ENCODE measurements at places on chromosomes 1 and 21.

DNA sequence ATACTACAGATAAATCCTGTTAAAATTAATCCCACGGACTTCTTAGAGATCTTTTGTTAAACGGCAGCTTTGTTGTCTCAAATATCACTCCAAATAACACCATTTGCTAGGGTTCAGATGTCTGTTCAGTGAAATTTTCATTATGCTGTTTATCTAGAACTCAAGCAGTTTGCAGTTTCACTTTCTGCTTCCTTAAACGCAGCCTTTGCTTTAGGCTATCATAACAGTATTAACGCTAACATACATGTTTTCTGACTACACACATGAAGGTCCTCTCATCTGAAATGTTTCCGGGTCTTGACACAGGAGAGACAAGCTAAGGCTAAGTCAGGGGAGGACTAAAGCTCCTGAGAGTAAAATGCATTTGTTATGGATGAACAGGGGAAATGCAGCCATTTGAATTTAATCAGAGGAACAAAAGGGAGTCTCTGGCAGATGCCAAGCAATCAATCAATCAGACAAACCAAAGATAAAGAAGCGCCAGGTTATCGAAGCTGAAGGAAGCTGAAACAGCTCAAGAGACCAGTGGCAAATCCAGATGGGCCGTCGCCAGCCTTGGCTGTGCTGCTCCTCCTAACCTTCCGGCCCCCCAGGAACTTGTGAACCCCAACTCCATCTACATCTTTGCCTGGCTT lies 16.9 kb downstream of the CCSAP start:
- no peak for DNase-seq

- DNase-seq, result no peak
Observed at GRCh38 chr1:29972421-29973053, 736.2 kb downstream of the PTPRU start.

- DNase-seq, result no peak
Observed at GRCh38 chr1:153627715-153628626, at the start of gene S100A1. TSS of gene S100A1 (plus strand) at chr1:153628434. CDS start at chr1:153630522, 2,088 bp downstream.

DNA sequence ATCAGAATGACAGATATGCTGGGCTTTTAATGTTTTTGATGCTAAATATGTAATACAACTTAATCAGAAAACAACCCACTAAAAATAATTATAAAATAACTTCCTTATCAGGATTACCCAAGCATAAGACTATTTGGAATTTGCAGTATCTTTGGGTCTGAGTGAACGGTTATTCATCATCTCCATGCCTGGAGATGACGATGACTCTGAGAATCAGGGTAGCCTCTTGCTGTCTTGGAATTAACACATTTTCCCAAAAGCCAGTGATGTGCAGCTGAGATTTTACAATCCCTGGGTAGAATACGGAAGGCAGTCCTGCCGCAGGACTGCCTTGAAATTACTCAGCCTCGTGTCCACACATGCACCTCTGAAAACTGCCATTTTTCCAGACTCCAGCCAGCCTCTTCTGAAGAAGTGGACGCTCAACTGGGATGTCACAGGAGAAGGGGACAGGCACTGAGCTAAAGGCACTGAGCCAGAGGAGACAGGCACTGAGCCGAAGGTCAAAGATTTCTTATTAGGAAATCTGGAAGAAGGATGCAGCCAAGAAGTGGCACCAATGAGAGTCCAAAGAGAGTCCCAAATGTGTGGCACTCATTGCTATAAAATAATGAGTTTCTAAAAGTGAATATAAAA lies 85.5 kb downstream of the PGBD5 start:
- no peak for DNase-seq

DNA sequence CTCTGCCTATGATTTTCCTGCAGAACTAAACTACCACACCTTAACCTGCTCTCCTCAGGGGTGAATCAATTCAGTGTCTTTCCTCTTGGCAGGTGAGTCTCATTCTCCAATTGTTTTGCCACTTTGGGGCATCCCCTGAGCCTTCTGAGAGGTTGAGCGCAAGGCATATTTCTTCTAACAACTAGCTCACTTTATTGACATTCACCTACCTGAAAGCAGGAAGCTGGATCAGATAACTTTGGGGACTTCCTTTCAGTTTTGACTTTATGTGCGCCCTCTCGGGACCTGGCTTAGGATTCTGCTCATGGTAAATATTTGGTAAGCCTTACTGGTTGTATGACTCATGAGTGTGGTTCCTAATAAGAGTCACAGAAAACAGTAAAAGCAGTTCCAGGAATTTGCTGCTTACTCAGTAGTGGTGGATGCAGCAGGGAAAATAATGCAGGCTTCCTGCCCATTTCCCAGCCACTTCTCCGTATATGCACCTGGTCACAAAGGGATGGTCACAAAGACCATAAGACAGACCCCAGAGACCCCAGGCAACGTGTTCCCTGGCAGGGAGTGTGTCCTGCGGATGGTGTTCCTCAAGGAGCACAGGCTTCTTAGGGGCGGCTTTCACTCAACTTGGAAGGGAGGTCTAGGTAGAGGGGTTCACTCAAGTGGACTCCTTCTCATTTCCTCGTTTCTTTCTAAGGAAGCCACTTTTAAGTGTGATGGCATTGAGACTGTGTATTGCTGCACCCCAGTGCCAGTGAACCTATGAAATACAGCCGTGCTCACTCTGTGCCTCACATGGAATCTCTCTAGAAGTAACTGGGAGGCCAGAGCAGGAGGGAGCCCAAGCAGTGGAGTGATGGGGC lies 22.0 kb upstream of the BATF3 start:
- no peak for DNase-seq

DNA sequence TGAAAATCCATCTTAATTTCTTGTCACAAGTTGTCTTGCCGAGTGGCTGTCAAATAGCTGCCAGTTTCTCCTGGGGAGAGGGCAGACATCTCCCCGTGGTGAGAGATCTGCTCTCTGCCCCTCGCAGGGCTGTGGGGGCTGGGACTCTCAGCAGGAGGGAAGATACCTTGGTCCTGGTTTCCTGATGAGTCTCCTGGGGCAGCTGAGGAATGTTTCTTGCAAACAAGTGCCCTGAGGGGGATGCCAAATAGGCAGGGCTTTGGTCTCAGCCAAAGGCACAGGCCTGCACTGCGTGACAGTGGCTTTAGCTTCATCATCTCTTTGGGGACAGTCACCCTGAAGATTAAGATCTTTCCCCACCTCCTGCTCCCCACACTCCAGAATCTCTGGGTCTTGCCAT lies 40.9 kb downstream of the SYT6 start:
- no peak for DNase-seq

DNA sequence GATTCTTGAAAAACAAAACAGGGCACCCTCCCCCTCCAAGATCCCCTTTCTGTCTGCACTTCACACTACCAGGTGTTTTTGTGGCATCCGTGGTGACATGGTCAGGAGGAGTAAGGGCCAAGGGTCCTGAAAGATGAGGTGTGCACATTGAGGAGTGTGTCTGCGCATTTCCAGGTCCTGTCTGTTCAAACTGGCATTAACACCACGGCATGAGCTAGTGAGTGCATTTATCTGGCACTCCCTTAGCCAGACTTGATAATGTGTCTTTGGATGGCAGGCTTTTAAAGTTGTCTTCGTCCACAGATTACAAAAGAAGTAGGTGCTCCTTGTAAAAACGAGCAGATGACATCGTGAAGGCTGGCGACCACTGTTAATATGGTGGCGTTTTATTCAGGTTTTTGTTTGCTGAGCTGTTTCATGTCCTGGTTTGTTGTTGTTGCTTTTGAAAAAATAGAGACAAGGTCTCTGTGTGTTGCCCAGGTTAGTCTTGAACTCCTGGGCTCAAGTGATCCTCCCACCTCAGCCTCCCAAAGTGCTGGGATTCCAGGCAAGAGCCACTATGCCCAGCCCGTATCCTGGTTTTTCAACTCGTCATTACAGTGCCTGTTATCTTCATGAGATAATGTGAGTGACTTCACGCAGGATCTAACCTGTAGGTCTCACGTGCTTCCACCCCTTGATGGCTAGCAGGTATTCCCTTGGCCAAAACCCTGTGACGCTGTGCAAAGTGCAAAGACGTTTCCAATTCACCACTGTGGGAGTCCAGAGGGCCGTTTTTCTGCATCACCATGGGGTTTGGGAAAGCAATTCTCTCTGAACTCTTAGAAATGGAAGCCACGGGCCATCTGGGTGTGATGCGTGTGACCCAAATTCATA lies 4.2 kb downstream of the TMEM51 start:
- DNase-seq, result no peak

DNA sequence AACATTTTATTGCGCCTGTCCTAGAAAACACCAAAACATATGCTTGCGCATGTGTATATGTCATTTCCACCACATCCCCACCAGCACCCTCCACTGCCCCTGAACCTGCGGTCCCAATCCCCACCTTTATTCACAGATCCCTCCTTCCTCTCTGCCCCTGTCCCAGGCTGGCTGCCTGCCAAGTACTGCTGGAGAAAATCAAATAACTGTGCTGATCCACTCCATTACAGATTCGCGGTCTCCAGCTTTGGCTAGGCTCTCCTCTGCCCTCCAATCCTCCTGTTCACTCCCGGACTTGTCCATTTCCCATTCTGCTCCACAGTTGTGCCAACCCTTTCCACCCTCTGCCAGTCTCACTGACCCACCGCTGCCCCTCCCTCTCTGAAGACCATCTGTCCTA lies 59.3 kb upstream of the GJB5 start:
- no peak for DNase-seq

DNA sequence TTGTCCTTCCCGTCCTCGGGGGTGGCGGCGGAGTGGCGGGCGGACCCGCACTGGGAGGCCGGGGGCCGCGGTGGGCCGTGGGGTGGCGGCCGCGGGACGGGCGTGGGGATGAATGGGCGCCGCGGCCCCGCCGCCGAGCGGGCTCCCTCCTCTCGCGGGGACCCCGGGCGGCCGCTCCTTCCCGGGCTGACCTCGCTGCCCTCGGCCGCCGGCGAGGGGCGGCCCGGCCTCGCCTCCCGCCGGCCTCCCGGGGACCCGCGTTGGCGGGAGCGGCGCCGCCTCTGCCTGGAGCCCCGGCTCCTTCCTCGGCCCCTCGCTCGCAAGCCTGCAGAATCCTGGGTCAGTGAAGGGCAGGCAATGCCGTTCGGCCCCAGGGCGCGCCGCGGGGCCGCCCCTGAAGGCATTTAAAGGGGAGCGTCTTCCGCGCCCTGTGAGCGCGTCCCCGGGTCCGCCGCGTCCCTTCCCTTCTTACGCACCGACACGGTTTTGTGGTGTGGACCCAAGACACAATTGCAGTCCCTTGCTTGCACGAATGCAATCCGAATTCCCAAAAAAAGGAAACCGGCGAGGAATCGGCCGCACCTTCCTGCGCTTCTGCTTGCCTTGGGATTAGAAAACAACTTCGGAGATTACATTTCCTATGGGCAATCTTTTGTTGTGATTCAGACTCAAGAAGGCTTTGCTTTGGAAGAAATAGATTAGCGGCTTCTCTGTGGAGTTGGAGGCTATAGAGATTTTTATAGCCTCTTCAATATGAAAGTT lies 776 bp downstream of the ITSN1 start:
- peak; percentile 7 for DNase-seq

- no peak for DNase-seq
Observed at GRCh38 chr1:22608361-22608760, 28.1 kb upstream of the C1QA start.

DNA sequence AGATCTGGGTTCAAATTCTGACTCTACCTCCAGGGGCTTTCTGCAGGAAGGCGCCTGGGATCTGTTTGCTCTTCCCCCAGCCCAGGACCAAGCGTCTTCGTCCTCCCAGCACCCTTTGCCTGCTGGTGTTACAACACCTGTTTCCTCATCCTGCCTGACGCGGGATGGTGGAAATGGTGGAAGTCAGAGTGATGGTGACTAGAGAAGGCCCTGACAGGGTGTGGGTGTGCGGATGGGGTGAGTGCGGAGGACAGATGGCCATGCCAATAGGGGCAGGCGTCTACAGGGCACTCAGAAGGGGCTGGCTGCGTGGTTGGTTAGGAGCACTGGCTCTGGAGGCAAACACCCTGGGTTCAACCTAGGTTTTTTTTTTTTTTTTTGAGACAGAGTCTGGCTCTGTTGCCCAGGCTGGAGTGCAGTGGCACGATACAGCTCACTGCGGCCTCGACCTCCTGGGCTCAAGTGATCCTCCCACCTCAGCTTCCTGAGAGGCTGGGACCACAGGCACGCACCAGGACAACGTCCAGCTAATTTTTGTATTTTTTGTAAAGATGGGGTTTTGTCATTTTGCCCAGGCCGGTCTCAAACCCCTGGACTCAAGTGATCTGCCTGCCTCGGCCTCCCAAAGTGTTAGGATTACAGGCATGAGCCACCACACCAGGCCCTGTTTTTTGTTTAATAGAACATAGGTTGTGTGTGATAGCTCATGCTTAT lies 1.5 kb downstream of the THEMIS2 start:
- DNase-seq, result no peak

- DNase-seq, result no peak
Observed at GRCh38 chr1:111449703-111450017, 396 bp downstream of the ATP5PB start.

DNA sequence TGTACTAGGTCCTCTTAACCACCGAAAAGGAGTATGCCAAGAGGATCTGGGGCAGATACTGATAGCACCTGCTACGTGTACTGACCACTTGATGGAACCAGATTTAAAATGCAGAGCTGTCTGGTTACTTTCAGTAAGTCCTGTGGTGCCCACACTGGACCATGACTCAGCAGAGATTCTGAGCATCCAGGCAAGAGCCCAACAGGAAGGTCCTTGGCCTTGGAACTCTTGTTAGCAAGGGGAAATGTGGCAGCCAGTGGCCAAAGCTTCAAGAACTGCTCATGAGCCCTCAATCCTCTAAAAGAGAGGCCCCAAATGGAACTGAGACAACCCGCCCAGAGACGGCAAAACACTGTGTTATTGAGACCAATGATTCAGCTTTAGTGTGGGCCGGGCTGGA lies 4.2 kb upstream of the GJB5 start:
- DNase-seq, result no peak

DNA sequence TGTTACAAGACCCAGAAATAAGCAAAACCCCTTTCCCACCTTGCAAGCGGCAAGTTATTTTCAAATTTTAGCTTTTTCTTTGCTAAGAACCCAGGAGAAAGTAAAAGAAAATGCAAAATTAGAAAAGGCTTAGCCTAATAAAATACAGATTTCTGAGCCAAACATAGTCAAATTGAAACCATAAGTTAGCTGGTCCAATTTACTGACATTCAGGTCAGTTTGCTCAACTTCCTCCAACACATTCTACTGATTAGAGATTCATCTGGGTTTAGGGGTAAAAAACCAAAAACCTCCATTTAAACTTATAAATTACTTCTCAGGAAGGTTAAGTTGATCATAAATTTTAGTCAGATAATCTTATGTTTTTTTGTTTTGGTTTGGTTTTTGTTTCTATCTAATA lies 701.8 kb upstream of the CXADR start:
- DNase-seq, result no peak
